SK-N-DZ (cell line): ENCODE measurements at places on chromosomes 13 and 19.

GRCh38 chr19:33427801-33428626, 54.5 kb downstream of the CEBPG start:
- DNase-seq: no peak

DNA sequence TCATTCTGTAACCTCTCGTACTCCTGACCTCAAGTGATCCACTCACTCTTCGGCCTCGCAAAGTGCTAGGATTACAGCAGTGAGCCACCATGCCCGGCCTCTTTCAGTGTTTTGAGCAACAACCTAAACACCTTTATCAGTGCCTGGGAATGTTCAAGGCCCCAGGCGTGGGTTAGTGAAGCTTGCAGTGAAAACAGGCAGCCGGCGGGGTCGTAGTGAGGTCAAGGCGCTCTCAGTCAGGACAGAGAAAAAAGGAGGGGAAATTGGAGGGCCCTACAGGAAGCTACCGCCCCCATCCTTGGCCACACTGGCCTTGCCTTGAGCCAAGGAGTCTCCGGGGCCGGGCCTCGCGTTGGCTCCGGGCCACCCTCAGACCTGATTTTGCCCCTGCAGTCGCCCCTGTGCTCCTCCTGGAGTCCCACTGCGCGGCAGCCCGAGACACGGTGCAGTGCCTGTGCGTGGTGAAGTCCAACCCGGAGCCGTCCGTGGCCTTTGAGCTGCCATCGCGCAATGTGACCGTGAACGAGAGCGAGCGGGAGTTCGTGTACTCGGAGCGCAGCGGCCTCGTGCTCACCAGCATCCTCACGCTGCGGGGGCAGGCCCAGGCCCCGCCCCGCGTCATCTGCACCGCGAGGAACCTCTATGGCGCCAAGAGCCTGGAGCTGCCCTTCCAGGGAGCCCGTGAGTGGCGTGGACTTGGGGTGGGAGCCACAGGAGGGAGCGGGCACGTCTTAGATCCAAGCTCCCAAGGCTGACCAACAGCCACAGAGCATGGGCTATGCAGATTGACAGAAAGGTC, 17.7 kb downstream of the MAG start:
- DNase-seq: peak; percentile 22

GRCh38 chr13:75324413-75324940, 157.5 kb downstream of the TBC1D4 start:
- no peak for DNase-seq

DNA sequence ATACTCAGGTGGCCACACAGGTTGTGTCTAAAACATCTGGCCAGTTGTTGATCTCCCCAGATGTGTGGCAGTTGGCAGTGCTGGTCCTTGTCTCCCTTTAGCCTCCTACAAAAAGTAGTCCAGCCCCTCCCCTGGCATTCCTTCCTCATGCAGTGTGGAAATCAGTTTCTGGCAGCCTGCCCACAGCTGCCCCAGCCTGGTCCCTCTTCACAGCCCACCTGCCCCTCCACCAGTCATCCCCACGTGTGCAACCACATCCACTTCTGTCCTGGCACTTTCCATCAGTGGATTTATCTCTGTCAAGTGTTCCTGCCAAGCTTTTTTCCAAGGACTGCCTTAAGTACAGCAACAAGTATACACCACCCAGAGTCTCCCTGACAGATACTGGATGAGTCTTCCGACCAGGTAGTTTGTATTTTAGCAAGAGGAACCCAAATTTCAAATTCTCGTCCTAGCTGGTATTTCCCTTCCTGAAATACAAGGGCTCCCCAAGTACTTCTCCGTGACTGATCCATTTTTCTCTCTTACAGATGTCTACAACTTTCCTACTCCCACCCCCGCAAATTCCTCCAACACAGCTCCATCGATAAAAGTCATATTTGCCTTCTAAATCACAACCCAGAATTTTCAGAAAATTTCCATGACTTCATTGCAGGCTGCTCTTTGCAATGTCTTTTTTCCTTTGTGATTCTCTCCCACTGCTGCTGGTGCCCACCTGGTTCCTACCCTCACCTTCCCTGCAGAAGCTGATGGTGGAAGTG, 313.5 kb downstream of the FOXO1 start:
- no peak for DNase-seq

- no peak for DNase-seq
These were observed 55.2 kb downstream of the SPATA13 start for GRCh38 chr13:24215732-24216131.

DNA sequence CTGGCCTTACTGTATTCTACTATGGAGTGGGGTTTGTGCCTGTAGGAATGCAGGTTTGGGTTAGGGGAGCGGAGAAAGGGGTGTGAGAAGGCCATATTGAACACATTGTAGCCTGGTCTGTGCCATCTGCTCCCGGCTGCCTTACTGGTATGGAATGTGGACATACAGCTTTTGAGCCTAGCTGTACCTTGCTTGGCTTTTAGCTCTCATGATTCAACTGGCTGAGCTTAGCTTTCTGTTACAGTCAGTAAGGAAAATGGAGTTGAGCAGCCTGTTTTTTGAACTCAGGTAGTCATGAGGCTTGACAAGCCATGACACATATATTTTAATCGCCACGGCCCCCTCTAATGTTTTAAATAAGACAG, 41.6 kb downstream of the ARHGAP35 start:
- DNase-seq: no peak

DNA sequence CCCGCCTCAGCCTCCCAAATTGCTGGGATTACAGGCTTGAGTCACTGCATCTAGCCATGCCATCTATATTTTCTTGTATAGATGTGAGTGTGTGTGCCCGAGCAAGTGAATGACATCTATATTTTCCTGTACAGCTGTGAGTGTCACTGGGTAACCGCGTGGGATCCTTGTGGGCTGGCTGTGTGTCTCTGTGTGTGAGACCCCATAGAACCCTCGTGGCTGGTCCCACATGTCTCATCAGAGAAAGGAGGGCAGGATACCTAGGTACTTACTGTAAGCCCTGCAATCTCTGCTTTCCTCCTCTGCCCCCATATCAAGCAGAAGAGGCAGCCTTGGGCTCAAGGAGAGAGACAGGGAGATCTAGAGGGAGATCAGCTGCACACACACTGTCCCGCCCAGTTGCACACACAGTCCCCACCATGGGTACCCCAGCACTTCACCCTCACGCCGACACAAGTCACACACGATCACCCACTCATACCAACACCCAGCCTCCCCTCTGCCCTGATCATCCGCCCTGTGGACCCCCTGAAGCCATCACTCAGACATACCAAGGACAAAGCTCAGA, 655 bp downstream of the DENND1C start:
- no peak for DNase-seq

DNA sequence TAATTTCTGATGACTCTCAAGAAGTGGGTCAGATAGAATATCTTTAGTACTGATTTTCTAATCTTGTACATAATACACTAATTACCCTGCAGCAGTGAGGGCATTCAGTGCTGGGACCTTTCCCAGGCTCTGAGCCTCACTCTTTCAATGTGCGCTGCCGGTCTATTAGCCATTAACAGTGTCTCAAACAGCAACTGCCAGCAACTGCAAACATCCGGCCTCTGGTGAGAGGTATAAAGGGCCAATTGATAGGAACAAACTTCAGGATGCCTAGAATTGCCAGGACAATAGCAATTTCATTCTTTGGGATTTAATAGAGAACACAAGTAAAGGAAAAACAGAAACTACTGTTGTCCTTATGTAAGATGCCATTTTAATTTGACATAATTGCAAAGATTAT, 604.4 kb upstream of the SPRY2 start:
- DNase-seq: no peak

DNA sequence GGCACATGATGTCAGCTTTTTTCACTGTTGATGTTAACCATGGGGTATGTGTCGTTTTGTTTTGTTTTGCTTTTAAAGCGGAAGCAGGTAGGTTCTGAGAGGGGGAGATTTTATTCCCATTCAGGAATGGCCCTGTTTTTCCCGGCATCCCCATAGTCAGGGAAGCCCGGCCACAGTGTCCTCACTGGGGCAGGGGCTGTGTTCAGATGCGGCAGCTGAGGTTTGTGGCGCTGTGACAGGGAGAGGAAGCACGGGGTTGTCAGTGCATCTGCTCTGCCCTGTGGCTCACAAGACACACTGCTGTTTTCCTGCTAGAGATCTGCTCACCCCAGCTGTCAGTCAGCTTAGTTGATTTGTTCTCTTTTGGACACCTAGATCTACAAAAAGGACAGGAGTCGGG, 27.6 kb downstream of the ANKRD27 start:
- no peak for DNase-seq

- DNase-seq: no peak
These were observed 265.7 kb downstream of the DLEU7 start for GRCh38 chr13:50577806-50578205.

GRCh38 chr13:105112561-105112960, 1422.9 kb downstream of the EFNB2 start:
- DNase-seq: no peak
